ENCODE measurements at places on chromosomes 7 and 10.

GRCh38 chr7:141906285-141906684, 9.9 kb upstream of the OR9A4 start:
- no peak for DNase-seq

- no peak for DNase-seq
Measured at GRCh38 chr7:96685353-96685752, 24.3 kb downstream of the SEM1 start.

GRCh38 chr7:26443751-26444150, 152.1 kb downstream of the SNX10 start:
- no peak for DNase-seq

- DNase-seq, result no peak
Measured at GRCh38 chr10:34811126-34811967, 3.7 kb downstream of the PARD3 start.

DNA sequence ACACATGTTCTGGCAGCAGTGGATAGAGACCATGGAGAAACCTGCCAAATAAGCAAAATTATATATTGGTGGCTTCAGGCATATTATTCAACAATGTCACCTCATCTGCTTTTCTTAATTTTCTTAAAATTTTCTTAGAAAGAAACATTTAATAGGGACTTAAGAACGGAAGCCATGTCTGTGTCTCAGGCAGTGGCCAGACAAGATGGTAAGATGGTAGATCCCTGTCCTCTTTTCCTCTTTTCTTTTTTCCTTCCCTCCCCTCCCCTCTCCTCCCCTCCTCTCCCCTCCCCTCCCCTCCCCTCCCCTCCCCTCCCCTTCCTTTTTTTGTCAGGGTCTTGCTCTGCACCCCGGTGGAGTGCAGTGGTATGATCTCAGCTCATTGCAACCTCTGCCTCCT, 24.2 kb upstream of the ICA1 start:
- no peak for DNase-seq

- DNase-seq, result no peak
Measured at GRCh38 chr10:31274310-31274709, 44.7 kb upstream of the ZEB1 start.

DNA sequence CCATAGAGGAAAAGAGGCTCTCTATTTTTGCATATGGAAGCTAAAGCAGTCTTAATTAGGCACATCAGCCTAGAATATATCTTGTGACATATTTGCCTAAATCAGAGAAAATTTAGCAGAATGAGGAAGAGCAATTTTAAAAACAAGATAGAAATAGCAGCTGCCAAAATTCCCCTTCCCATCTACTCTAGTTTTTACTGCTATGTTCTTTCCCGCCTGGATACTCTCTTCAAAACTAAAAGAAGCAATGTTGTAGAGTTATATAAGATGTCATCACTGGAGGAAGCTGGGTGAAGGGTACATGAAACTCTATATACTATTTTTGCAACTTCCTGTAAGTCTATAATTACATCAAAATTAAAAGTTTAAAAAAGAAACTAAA, 87.0 kb downstream of the ARMH3 start:
- DNase-seq, result no peak

DNA sequence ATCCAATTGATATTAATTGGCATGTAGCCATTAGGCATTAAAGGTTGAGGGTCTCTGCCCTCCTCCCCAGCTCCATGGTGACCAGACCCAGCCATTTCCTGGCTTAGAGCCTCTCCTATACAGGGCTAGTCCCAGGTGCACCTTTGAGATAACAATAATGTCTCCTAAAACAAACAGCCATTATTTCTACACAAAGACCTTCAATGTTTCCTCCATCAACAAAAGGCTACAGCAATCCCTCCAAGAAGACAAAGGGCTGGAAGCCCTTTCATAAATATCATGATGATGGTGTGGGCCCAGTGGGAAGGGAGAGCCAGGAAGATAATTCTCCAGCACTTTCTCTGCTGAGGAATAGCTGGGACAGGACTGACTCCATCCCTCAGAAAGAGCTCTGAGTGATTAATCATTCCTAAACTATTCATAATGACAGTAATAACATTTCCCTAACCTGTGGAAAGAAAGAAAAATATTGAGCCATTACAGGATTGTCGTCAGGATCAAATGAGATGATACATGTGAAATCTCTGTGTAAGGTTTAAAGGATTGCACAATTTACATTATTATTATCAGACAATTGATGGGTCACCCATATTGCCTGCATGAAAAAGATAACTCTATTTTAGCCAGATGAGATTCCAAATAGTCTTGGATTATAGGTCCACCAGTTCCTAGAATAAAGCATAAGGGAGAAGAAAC, 10.2 kb downstream of the PKD2L1 start:
- DNase-seq, result no peak

- no peak for DNase-seq
Measured at GRCh38 chr10:69638642-69639041, 8.6 kb downstream of the FAM241B start.

- DNase-seq, result no peak
Measured at GRCh38 chr10:50286517-50286916, 35.2 kb upstream of the ASAH2 start.

DNA sequence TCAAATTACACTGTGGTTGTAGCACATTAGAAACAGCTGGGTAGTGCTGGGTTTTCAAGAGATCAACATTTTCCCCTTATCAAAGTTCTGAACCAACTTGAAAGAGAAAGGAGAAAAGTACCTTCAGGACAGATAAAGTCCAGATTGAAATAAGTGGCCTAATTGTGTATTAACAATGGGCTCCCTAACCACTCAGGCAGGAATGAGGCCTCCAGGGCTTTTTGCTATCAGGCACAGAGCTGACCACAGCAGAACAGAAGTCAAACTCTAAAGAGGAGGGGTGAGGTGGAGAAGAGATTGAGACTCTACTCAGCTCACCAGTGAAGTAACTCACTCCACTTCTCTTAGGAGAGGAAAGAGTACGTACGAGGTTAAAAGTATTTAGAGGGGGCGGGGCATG, 394.1 kb upstream of the PHF14 start:
- no peak for DNase-seq

- DNase-seq, result no peak
Measured at GRCh38 chr10:11242443-11243387, 225.0 kb downstream of the CELF2 start.

- no peak for DNase-seq
Measured at GRCh38 chr10:64041989-64042490, 520.8 kb downstream of the REEP3 start.

DNA sequence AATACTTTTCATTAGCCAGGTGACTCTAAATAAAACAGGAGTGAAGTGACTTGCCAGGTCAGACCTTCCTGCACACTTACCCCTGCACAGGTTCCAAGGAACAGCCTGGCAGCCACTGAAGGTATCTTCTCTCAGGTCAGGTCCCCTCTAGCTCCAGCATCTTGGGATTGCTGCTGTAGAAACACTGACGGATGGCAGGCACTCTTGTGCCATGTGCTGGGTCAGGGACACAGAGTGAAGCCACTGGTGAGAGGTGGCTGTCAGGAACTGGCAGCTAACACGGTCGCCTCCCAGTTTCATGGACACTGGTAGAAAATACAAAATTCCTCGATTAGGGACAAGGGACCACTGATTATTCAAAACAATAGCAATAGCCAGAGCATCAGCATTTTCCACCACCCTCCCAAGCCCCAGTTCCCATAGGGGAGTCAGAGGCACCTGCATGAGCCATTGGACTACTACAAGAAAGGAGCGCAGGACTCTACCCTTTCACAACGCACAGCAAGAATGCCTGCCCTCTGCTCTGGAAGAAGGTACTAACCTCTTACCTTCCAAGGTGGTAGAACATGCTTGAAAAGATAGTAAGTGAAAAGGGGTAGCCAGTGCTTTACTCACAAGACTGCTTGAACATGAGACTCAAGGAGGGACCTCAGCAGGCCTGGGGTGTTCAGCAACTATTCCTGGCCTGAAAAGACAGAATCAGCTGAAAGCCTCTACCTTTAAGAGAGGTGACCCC, 5.1 kb upstream of the MYO1G start:
- DNase-seq, result no peak

GRCh38 chr7:101168412-101169049, 3.2 kb upstream of the VGF start:
- no peak for DNase-seq

DNA sequence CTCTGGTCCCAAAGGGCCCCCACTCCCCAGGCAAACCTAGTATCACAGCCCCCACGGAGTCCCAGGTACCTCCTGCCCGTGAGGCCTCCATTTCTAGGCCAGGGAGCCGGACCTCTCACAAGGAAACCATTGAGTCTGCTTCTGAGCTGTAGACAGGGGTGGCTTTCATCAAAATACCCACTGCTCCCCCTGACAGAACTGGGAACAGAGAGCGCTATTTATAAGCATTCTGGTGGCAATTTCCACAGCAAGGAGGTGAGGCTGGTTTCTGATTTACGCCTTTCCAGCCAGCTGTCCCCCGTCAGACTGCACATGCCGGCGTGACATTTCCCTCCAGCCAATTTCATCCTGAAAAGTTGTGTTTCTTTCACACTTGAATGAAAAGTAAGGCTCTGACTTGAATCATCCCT, 407.5 kb upstream of the PRKCQ start:
- no peak for DNase-seq

GRCh38 chr7:119256001-119256400, 1017.0 kb upstream of the KCND2 start:
- no peak for DNase-seq

GRCh38 chr7:131507592-131508331, 48.7 kb downstream of the PODXL start:
- peak; percentile 69 for DNase-seq

DNA sequence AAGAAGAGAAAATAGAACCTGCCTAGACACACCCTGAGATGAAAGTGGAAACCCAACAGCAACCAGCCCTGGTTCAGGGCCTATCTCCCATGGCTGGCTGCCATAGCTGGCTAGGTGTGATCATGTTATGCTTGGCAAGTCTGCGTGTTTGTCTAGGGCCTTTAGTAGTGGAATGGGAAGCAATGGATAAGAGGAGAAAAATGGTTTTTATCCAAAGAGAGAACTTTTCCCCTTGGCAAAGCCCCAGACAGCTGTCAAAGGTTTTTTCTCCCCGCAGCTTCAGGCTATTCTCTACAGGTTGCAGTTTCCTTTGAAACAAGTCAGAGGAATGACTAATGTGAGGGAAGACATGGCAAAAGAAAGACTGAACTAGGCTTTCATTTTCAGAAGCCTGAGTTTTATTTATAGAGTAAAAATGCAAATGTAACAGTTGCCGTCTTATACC, 161.5 kb downstream of the SEMA3D start:
- DNase-seq, result no peak

GRCh38 chr7:3927446-3928110, 626.5 kb downstream of the SDK1 start:
- DNase-seq, result no peak

- no peak for DNase-seq
Measured at GRCh38 chr7:158754746-158755444, 50.3 kb upstream of the NCAPG2 start.

GRCh38 chr10:1241322-1241890, 185.2 kb downstream of the WDR37 start:
- DNase-seq, result no peak

- DNase-seq, result no peak
Measured at GRCh38 chr10:81177651-81178244, 640.0 kb downstream of the SH2D4B start.

- no peak for DNase-seq
Measured at GRCh38 chr10:77865580-77866324, 60.8 kb downstream of the DLG5 start.

DNA sequence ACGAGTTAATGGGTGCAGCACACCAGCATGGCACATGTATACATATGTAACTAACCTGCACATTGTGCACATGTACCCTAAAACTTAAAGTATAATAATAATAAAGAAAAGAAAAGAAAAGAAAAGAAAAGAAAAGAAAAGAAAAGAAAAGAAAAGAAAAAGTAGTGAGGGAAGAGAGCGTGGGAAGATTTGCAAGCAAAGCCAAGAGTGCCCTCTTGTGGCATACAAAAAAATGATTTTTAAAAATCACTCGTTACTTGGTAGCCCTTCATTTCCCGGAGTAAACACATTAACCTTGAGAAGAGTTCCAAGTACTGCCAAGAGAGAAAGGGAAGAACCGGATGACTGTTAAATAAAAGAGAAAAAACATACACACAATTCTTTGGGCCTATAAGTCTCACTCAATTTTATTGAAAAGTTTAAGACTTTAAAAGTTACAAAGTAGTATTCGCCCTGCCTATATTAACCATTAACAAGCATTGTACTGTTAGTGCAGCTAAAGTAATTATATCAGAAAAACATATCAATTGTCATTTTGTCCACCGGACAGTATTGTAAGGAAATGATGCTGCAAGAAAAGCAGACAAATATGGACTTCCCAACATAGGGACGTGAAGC, 6.2 kb upstream of the CH25H start:
- DNase-seq, result no peak

DNA sequence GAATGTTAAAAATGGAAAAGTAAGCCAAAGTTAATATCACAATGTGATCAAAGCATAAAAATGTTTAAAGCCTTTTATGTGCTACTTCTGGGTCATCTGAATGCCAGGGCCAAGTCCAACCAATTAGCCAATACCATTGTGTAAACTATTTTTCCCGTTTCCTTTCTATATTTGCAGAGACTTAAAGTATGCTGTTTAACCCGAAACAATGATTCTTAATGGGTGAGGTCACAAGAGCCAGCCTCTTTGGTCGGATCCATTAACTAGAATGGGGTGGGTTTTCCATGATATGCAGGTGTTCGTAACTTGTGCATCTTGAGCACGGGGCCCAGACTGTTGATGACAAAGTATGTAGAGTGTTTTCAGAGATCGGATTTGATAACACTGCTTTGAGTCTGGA, 111.3 kb upstream of the IGFBP3 start:
- no peak for DNase-seq

DNA sequence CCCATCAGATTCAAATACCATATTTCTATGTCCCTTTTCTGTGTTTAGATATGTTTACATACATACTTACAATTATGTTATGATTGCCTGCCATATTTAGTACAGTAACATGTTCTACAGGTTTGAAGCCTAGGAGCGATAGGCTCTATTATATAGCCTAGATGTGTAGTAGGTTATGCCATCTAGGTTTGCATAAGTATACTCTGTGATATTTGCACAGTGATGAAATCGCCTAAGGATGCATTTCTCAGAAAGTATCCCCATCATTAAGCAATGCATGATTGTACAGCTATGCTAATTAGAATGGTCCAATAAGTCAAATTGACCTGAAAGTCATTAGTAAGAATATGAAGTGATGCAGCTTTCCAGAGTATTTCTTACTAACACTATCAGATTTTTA, 1171.7 kb upstream of the LRRTM3 start:
- no peak for DNase-seq

- no peak for DNase-seq
Measured at GRCh38 chr10:104521901-104522694, 119.0 kb upstream of the SORCS3 start.
